Stimulated activated CD4-positive, alpha-beta T cell treated with anti-CD3 and anti-CD28 coated beads, Interleukin-12 subunit alpha, Interleukin-12 subunit beta, amount 100 ng/mL, for 24 hours (primary cell): ENCODE measurements at places on chromosomes 5 and 9.
A peak's percentile ranks its signal among the peaks of the same experiment; 100 is the strongest.

- no peak for DNase-seq
Measured at GRCh38 chr9:77512876-77513275, 135.2 kb downstream of the GNA14 start.

DNA sequence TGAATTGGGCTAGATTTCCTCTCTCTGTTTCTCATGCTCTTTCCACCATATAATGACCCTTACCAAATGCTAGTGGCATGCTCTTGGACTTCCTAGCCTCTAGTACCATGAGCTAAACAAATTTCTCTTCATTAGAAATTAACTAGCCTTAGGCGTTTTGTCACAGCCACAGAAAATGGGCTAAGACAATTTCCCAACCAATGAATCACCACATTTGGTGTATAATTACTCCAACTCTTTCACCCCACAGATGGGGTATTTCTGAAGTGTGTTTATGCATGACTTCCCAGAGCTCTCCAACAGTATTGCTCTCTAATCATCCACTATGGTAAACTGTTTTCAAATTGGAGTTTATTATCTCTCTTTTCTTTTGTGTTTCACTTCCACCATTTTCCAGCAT is 1041.1 kb upstream of the COX7C start:
- DNase-seq, result no peak

DNA sequence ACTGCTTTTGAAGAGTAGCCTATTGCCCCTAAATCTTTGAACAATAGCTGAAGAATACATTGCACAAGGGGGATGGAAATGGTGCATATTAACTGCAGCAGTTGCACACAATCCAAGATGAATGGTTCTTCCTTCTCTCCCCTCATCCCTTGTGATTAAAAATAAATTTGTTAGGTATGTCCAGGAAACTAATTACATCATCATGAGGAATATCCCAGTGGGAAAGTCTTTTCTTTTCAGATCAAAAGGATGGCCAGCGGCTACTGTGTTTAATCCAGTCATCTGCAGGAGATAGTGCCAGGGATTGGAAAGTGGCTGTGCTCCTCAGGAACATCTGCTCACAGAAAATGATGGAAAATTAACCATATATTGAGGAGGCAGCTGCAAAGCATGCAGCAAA is 508.4 kb upstream of the SEMA6A start:
- DNase-seq, result no peak

DNA sequence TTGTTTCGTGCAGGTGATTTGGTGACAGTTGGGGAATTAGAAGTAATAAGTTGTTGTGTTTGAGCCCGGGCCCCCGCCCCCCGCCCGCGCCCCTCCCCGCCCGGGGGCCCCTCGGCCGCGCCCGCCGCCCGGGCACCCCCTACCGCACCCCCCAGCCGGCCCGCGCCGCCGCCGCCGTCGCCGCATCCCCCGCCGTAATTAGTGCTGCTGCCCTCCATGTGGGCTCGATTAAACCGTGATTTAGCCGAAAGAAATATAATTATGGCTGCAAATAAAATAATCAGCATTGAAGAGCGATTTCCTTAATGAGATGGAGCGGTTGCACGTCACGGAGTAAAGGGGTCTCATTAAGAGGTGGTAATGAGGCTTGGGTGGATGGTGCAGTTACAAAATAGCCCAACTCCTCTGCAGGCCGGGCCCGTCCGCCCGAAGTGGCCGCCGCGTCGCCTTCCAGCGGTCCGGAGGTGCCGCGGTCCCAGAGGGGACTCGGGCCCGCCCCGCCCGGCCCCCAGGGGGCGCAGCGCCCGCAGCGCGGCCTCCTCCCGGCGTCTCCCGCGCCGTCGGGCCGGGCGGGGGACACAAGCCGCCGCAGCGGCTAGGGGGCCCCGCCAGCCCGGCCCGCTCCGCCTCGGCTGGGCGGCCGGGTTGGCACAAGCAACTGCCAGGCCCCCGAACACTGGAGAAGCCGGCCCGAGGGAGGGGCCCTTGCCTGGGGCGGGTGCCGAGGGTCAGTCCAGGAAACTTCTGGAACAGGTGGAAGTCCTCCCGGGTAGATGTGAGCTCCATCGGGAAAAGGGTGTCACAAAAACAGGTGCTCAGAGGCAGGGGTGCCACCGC is 6.9 kb upstream of the OTP start:
- no peak for DNase-seq

- DNase-seq, result peak; percentile 45
Measured at GRCh38 chr5:176596689-176597416, 13.1 kb downstream of the GPRIN1 start.

DNA sequence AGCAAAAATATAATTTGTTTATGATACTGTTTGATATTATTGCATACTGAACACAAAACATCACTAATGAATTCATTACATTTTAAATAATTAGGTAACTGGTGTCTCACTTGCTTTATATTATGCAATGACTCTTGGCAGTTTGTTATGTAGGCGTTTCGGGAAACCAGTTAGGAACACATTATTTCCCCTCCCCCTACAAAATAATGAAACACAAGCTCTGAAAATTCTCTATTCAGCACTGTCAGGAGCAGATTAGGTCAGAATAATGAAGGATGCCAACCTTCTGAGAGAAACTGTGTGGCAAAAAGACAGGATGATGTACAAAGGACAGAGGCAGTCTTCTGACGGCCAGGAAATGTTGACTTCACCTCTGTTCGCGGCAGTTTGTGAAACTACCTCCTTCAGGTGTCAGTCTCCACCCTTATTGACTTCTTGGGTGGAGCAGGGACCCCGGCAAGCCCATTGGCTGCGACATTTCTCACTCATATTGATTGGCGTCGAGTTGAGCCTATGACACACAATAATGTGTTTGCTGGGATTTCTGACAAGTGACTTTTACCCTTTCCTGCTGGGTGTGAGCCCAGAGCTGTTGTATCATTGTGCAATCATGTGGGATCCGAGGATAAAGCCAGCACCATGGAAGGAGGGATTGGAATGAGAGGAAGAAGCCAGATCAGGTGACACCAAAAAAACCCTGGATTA is 33.9 kb downstream of the SH3PXD2B start:
- no peak for DNase-seq

GRCh38 chr9:126538550-126538949 is 75.2 kb upstream of the LMX1B start:
- no peak for DNase-seq

GRCh38 chr5:174082286-174082685 is 36.8 kb downstream of the NSG2 start:
- no peak for DNase-seq

- DNase-seq, result no peak
Measured at GRCh38 chr5:172506921-172507320, 52.6 kb upstream of the SH3PXD2B start.

DNA sequence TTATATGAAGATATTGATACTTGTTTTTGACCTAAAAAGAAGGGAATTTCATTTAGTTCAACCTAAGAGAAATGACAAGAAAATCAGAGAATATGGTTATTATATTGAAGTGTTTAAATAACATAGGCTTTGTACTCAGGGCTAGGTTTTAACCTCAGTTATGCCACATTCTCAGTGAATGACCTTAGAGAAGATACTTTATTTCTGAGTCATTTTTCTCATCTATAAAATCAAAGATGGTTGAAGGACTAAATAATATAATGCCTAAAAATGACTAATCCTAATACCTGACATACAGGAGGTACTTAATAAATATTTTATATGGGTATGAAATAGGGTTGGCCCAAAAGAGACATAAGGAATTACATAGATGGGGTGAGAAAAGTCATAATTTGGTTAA is 32.3 kb downstream of the DIMT1 start:
- no peak for DNase-seq

GRCh38 chr9:130041648-130042405 is 1.2 kb downstream of the FNBP1 start:
- no peak for DNase-seq

- DNase-seq, result no peak
Measured at GRCh38 chr9:118643118-118643517, 726.1 kb downstream of the BRINP1 start.

DNA sequence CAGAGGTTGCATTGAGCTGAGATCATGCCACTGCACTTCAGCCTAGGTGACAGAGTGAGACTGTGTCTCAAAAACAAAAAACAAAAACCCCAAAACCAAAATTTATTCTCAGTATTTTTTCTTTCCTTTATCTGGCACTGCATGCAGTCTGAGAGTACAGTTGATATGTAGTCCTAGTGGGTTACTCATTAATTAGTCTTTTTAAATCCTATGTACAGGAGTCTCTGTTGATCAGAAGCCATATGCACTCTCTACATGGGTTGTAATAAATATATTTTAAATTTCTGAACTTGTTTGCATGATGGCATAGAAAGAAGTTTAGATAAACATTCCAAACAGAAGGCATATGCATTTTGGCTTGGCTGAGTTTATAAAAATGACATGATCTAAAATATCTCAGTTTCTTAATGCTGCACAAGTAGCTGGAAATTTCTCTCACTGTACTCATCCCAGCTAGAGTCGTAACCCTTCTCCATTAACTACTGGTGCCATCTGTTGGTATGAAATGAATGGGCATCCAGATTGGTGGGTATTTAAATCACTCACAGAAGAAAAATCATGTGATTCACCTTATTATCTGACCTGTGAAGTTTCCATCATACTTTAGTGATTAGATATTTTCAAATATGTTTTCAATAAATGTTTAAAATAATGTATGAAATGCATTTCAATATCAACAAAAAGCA is 284.8 kb downstream of the CTNND2 start:
- DNase-seq, result no peak

GRCh38 chr9:95073042-95073607 is 244.4 kb downstream of the FANCC start:
- no peak for DNase-seq

DNA sequence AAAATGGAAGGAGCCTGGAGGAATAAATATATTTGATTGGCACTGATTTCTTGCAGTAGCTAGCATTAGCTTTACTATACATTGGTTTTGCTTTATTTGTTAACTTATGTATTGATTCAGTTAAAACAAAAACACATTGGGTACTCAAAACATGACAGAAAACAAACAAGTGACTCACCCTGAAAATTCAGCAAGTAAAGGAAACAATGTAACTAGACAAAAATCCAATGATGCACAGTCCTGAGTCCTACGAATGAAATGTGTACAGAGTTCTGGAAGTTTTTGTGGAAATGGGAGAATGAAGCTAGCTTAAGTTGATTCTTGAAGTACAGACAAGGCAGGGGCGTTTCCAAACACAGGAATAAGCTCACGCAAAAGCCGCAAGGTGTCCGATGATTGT is 175.0 kb downstream of the ELAVL2 start:
- no peak for DNase-seq

GRCh38 chr5:168770996-168771395 is 191.8 kb upstream of the PANK3 start:
- no peak for DNase-seq

GRCh38 chr9:87643778-87644570 is 81.9 kb upstream of the CTSL start:
- no peak for DNase-seq

DNA sequence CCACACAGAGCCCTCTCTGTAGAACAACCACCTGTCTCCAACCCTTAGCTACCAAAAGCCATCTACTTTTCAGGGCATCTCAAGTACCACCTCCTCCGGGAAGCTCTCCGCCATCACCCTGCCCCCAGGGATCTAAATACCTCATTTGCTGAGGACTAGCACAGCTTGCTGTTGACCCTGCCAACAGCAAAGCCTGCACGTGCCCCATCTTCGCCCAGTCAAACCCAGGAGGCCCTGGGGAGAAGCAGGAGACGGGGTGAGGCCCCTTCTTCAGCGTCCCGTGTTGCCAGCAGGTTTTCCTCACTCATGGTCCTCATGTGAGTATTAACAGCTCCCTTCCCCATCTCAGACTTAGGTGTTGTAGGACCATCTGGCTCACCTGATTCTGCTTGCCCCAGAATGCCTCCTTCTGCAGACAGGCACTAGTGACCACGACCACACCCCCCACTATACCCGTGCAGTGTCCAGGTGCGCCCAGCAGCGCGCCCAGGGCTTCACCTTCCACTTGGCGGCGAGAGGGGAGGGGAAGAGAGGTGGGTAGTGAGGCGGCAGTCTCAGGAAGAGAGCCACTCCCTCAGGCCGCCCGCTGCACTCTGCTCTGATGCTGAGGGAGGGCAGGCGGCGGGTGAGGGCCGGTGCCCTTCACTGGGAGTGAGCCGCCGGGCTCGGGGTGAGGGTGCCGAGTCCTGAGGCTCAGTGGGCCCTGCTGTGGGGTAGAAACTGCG is 11.1 kb downstream of the VAV2 start:
- DNase-seq, result no peak

DNA sequence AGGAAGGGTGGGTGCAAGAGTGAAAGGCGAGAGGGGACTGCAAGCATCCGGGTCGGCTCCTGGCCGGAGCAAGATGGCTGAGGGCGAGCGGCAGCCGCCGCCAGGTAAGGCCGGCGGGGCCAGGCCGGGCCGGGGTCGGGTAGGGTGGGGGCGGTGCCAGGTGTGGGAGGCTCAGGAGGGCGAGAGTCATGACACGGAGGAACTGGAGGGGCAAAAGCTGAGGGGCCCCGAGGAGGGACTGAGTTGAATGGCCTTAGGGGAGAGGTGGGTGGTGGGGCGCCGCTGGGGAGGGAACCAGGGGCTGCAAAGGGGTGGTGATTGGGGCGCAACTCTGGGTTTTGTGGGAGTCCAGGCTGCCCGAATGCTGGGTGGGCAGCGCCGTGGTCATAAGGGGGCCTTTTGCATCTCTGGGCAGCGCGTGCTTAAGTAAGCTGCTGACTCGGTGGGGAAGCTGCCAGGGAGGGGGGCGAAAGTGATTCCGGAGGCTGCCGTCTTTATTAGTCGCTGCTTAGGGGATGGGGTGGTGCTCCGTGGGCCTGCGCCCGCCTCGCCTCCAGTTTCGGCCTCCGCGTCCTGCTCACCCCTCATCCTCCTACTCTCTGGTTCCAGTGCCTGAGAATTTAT is 425 bp downstream of the PTPA start:
- DNase-seq, result peak; percentile 5

DNA sequence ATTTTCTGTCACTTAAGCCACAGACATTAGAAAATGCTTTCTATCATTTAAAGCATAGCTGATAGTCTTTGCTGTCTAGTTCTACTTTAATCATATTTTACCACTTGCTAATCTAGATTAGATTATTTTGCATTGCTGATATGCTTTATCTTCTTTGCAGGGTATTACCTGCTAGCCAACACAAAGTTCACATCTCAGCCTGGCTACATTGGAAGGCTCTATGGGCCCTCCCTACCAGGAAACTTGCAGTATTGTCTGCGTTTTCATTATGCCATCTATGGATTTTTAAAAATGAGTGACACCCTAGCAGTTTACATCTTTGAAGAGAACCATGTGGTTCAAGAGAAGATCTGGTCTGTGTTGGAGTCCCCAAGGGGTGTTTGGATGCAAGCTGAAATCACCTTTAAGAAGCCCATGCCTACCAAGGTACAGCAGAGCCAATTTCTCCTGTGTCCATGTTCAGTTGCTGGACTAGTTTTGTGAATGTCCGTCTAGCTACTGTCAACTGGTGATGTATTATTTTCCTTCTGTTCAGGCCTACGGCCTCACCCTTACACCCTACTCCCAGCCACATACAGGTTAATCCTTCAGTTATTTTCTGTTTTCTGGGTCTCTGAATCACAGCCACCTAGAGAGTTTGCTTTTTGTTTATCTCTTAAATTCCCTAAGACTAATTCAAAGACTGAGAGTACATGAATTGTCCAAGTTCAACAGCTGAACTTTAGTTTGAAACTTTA is 99.9 kb downstream of the MAMDC2 start:
- DNase-seq, result no peak
